CD4-positive, alpha-beta T cell treated with Interleukin-6 at 100 ng/mL for 8 hours (primary cell): ENCODE measurements at places on chromosomes 2 and 18.

GRCh38 chr2:105934467-105934866, 189.8 kb downstream of the NCK2 start:
- DNase-seq: peak; percentile 62

GRCh38 chr18:34220081-34220815, 4.5 kb downstream of the NOL4 start:
- DNase-seq: no peak

GRCh38 chr18:22550861-22551260, 133.1 kb upstream of the CTAGE1 start:
- no peak for DNase-seq

DNA sequence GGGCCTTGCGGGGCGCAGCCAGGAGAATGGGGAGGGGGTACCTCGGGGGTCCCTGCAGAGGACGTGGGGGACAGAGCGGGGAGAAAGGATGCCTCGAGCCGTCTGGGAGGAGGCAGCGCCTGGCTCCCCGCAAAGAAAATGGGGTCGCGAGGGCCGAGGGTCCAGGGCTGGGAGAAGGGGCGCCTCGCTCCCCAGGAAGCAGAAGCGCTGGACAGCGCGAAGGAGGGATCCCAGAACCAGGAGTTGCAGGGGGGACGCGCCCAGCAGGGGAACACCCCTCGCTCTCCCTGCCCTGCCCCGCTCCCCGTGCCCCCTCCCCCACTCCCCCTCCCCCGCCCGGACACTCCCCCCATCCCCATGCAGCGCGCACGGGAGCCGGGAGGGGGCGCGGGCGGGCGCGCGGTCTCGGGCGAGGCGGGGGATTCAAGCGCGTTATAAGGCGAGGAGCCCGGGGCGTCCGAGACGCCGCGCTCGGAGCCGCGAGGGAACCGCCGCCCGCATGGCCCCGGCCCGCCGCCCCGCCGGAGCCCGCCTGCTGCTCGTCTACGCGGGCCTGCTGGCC, at the start of gene ERFE:
ERFE (plus strand) TSS at position 462 of the 562 bp plus-strand sequence; CDS start at position 500, 38 bp downstream.
- peak; percentile 16 for DNase-seq

- no peak for DNase-seq
These were observed 26.0 kb upstream of the ATG16L1 start for GRCh38 chr2:233225230-233226068.

DNA sequence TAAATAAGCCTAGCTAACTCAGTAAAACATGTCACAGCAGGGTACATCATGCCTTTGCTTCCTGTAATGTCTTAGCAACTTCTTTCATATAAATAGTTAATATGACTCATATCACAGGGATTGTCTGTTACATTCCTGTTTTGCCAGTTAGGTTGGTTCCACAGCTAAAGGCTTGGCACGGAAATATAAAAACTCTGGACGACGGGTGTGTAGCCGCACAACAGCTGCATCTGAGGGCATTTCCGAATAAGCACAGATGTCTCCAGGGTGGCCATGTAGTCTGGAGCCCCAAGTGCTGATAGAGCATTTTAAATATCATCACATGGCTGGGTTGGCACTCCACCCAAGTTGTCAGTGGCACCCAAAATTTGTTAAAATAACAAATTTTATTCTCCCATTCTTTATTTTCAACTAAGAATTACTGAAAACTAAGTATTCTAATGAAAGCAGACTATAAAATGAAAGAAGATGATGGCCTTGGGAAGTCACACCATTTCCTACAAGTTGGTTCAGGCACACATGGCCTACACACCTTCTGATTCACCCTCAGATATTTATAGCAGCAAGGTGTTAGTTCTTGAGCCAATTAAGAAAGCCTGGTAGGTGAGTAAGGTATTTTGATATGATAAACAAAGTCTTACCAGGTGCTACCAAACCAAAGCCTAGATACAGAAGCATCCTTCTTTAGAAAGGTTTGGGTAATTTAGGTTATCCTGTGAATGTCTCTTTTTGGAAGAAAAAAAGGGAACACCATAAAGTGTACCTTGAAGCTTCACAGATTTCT, 61.8 kb upstream of the STK17B start:
- DNase-seq: peak; percentile 30
